ENCODE measurements at places on chromosomes 3 and 15.

GRCh38 chr15:63509955-63510940 lies 5.9 kb downstream of the USP3 start:
- DNase-seq, result no peak

GRCh38 chr3:99669879-99670555 lies 31.6 kb downstream of the COL8A1 start:
- no peak for DNase-seq

- peak; percentile 18 for DNase-seq
Measured at GRCh38 chr15:25793354-25794050, 69.6 kb downstream of the ATP10A start.

DNA sequence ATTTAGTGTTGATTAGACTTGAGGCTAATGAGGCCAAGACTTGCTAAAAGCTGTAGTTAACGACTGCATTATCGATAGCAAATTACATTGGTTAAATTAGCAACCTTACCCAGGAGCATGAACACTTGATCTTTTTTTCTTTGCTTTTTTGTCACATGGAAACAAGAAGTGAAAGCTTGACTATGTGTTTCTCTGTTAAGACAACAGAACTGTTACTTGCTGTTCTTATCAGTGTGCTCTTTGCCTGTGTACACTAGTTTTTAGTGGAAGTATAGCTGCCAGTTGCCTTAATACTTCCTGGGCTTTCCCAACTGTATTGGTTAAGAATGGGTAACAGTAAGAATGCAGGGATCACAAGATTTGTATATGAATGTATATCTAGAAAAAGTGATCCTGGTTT lies 625.5 kb downstream of the NAALADL2 start:
- no peak for DNase-seq

GRCh38 chr3:71031914-71032521 lies 551.5 kb downstream of the FOXP1 start:
- no peak for DNase-seq

DNA sequence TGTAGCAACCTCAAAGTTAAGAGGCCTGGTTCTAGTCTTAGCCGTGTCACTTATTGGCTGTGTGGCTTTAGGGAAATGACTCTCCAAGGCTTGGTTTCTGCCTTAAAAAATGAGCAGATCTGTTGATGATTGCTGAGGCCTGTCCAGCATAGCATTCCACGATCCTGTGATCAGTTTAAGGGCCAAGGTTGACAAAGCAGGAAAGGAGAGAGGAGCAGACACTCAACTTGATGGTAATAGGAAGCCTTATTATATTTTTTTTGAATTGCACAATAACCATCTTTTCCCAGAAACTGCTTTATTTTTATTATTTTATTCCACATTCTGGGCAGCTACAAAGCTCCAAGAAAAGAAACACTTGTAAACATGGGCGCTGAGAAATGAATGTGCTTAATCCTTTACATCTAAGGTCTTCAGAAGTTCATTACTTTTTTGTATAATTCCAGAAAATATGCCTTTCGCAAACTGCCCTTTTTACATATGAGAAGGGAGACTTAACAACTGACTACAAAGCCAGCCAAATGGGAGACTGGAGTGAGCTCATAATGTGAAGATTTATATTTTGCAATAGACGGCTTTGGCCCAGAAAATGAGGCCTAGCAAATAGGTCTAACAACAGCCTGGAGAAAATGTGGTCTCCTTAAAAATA lies 241.0 kb downstream of the ATP8B4 start:
- DNase-seq, result no peak

GRCh38 chr3:63961891-63962290 lies 49.7 kb upstream of the SCAANT1 start:
- DNase-seq, result peak; percentile 80

Data from CD4-positive, alpha-beta T cell treated with Interleukin-21 for 1 hour (primary cell).